ENCODE measurements at places on chromosomes 3 and 15.

DNA sequence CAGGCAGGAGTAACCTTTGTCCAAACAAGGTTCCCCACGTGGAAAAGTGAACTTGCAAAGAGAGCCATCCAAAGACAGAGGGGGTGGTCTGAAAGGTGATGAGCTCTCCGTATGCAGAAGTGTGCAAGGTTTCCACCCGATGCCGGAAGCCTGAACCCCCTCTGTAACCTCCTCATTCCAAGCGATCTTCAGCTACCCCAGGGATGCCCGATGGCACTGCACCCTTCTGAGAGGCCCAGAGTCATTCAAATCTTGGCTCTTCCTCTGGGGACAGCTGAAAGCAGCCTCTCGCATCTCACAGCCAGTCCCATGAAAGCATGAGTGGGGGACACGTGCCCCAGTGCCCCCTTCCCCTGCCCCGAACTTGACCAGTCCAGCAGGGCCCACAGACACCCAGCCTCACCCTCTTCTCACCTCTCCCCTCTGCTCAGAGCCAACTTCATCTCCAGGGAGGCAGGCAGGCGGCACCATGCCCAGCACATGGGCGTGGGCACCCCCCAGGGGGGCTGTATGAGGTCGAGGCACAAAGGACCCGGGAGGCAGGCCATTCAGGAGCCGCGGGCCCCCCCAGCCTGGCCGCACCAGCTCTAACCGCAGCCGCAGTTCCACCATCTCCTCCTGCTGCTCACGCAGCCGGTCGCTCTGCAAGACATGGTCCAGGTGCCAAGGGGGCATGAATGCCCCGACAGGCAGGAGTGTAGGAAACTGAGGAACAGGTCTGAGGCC is 8.7 kb downstream of the KIF7 start:
- DNase-seq = no peak

- peak; percentile 75 for DNase-seq
Measured at GRCh38 chr3:20683910-20684309, 497.9 kb upstream of the SGO1 start.

- no peak for DNase-seq
Measured at GRCh38 chr15:75872403-75872990, 29.2 kb downstream of the UBE2Q2 start.

DNA sequence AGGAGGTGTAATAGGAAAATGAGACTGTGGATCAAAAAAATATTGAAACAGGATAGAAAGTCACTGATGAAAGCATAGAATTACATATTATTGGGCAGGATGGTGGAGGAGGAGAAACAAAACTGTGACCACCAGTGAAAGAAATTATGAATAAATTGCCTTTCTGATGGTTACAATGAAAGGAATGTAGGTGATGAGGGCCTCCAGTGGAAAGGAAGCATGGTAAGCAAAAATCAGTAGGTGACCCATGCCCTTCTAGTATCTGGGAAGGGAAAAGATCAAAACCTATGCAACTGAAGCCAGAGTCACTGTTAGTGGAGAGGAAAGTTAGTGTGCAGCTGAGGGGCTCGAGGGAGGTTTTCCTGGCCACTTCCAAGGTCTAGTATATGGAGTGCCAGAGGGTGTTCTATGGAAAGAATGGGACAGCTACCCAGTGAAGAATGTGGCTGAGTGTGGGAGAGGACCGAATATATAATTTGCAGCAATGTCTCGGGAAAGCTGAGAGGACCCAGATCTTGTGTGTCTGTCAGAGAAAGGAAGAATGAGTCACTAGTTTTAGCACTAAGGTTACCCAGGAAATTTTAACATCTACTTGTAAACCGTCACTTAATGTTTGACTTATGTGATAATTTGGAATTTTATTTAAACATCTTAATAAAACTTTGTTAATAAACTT is 146.2 kb downstream of the NFKBIZ start:
- peak; percentile 23 for DNase-seq

DNA sequence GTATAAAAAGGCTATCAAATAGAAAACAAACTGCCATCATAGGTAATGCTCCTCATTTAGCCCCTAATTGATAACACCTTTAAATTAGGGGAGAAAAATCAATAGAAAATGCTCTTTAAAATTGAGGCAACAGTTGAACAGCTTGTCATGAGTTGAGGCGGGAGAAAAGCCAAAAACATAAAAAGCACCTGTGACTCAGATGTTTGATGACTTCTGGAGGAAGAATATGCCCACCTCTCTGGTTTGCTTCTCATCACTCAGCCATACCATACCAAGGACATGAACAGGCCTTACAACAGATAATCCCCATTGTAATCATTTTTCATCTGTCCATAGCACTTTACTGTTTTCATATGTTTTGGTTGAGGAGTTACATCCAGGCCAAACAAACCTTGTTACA is 246.0 kb downstream of the MYRIP start:
- DNase-seq = peak; percentile 38

DNA sequence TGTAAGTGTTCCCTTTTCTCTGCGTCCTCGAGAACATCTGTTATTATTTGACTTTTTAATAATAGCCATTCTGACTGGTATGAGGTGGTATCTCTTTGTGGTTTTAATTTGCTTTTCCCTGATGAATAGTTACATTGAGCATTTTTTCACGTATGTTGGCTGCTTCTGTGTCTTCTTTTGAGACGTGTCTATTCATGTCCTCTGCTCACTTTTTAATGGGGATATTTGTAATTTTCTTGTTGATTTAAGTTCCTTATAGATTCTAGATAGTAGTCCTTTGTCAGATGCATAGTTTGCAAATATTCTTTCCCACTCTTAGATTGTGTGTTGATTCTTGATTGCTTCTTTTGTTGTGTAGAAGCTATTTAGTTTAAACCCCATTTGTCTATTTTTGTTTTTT is 179.2 kb downstream of the DOCK3 start:
- no peak for DNase-seq

- no peak for DNase-seq
Measured at GRCh38 chr3:32912046-32912445, 39.4 kb upstream of the CCR4 start.

DNA sequence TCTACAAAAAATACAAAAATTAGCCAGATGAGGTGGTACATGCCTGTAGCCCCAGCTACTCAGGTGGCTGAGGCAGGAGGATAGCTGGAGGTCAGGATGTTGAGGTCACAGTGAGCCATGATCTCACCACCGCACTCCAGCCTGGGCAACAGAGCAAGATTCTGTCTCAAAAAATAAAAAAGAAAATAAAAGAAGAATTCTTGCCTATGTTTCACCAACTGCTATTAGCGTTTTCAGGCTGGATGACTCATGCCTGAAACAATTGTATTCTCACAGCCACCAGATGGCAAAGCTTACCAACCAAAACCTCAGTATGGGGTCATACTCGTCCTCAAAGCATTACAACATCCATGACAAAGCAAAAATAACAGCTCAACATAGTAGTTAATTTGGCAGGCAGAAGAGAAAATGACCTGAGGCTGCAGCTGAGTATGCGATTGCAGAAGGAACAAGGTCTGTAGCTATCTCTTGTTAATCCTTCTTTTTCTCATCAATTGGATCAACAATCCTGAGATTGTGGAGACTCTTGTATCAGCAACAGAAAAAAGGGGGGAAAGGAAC is 52.2 kb downstream of the TP53BP1 start:
- DNase-seq = peak; percentile 98

GRCh38 chr3:77460326-77460725 is 420.4 kb downstream of the ROBO2 start:
- peak; percentile 15 for DNase-seq

GRCh38 chr3:9248522-9249271 is 749 bp downstream of the SRGAP3 start:
- peak; percentile 14 for DNase-seq

- DNase-seq = no peak
Measured at GRCh38 chr15:83110381-83110780, 2.9 kb downstream of the TM6SF1 start.

DNA sequence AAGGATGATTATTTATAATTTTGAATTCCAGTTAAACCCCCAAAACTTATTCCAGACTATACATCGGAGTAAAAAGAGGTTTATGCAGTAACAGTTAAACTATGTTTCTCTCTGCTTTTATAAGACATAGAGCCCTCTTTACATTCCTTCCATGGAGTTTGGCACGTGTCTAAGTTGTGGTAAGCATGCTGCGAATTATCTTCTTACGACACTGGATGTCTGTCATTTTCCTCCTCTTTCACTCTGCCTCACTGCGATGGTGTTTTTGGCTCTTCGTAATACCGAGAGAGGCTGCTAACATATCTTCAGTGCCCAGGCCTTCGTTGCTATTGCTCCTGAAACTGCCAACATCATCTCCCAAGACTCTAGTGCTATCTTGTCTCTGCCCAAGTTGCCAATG is 83.9 kb upstream of the TGFBR2 start:
- DNase-seq = no peak

DNA sequence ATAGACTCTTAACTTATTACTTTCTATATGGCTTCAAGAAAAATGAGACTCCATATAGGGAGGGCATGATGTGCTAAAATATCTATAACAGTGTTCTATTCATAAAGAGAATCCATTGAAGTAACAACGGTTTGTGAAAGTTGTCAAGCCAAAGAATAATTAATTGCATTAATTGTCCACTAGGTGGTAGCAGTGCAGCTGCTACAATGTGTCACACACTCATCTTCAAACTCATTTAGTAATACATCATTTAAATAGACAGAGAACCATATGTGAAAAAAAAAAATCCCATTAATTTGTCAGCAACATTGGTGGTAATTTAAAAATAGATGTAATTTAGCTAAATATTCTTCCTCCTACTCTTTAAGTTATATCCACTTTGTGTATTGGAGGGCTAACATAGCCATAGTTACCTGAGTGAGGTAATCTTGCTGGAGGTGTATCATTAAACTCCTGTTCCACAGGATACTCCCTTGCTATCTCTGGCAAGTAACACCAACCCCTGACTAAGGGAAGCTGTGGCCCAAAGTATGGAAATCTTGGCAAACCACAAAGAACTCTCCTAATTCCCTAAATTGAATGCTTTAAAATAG is 3.7 kb upstream of the CPA3 start:
- DNase-seq = peak; percentile 74

DNA sequence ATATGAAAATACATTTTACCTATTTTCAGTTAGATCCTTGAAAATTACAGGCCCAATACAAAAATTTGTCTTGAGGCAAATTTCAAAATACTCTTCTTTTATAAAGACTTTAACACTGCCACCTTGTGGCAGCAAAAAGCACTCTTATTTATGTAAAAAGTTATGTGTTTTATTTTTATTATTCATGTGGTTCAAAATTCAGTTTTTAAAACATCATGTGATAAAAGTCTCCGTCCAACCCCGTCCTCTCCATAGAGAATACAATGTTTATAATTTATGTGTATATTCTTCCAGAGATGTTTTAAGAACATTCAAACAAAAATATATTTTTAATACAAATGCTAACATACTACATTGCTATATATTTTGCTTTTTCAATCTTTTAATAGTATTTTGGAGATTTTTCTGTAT is 36.9 kb upstream of the TRIM59 start:
- peak; percentile 67 for DNase-seq

- DNase-seq = no peak
Measured at GRCh38 chr3:74200952-74201351, 413.5 kb downstream of the CNTN3 start.

- no peak for DNase-seq
Measured at GRCh38 chr15:60869851-60870250, 359.3 kb downstream of the RORA start.

DNA sequence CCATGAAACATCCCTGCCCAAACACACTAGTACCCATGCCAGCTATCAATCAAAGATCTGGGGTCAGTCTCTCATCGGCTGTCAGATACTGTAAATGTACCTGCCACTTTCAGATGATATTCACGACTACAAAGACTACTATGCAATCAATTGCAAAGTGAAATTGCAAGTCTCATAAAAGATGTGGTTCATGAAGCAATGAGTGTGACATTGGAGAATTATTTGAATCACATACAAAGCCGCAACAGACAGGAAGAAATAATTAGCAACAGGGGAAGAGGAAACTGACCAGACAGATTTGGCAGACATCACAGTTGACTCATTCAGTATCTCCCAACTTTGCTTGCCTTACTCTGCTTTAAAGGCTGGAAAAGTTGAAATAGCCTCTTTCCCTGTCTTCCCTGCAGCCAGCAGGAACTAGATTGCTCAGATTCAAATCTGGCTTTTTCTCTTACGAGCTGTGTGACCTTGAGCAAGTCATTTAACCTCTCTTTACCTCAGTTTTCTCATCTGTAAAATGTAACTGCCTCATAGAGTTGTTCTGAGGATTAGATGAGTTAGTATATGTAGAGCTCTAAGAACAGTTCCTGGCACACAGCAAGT is 95.7 kb upstream of the C3orf80 start:
- peak; percentile 98 for DNase-seq

- no peak for DNase-seq
Measured at GRCh38 chr3:195394024-195394423, 48.8 kb downstream of the ACAP2 start.

GRCh38 chr3:177934001-177934891 is 602.0 kb upstream of the KCNMB2 start:
- peak; percentile 71 for DNase-seq

GRCh38 chr15:87572381-87572910 is 684.1 kb downstream of the NTRK3 start:
- DNase-seq = no peak

GRCh38 chr15:73227433-73228056 is 141.2 kb downstream of the HCN4 start:
- no peak for DNase-seq

GRCh38 chr3:308597-309321 is 112.2 kb downstream of the CHL1 start:
- no peak for DNase-seq

- no peak for DNase-seq
Measured at GRCh38 chr3:138827222-138827621, 7.5 kb downstream of the PIK3CB start.

DNA sequence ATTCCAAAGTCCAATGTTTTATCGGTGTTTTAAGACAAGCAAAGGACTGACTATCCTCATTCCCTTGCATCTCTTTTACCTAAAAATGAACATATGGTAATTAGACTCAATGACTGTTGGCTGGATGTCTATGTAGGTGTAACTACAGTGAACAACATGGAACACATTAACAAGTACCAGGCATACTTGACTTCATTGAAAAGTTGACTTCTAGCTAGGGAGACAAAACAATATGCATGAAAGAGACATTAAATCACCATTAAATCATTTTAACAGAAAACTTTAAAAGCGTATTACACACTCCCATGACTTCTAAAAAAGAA is 34.3 kb upstream of the ANPEP start:
- no peak for DNase-seq

Measured in fibroblast of mammary gland (primary cell).